ENCODE measurements at places on chromosomes 3 and 15.
A peak's percentile ranks its signal among the peaks of the same experiment; 100 is the strongest.

- no peak for DNase-seq
These were observed 162.0 kb downstream of the CHSY1 start for GRCh38 chr15:101089579-101090427.

DNA sequence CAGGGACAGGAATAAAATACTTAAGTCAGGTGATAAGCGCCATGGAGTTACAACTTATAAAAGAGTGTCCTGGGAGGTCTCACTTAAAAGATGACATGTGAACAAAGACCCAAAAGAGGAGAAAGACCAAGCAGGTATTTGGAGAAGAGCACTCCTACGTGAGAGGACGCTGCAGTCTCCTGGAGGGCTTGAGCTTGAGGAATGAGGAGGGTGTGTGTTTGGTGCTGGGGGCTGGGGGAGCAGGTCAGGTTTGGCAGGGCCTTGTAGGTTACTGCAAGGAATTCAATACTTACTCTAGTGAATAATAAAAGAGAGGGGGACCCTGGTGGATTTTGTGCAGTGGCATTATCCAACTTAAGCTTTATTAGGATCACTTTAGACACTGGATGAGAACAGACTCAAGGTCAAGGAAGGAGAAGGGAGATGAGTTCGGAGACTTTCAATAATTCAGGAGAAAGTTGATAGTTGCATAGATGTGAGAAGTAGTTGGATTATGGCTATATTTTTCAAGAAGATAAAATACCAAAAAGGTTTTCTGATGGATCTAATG, 32.4 kb downstream of the TNIK start:
- no peak for DNase-seq

GRCh38 chr3:62365391-62366125, 7.8 kb downstream of the FEZF2 start:
- DNase-seq = no peak

GRCh38 chr3:152554980-152555379, 280.0 kb upstream of the P2RY1 start:
- no peak for DNase-seq

GRCh38 chr3:174784206-174784934, 74.8 kb upstream of the NAALADL2 start:
- no peak for DNase-seq

DNA sequence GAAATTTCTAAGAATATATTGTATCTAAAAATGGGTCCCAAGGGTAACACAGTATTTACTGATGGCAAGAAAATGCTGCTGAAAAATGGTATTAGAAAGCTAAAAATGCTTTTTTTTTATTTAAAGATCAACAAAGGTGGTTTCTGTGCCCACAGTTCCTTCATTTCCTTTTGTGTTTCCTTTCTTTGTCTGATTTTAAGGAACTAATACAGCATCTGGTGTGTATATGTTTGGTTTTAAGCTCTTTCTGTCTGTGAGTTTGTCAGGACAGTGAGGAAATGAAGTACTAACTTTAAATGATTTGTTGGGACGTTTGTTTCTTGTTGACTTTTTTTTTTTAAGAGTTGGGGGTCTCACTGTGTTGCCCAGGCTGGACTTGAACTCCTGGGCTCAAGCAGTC, 38.2 kb downstream of the RASA2 start:
- no peak for DNase-seq

DNA sequence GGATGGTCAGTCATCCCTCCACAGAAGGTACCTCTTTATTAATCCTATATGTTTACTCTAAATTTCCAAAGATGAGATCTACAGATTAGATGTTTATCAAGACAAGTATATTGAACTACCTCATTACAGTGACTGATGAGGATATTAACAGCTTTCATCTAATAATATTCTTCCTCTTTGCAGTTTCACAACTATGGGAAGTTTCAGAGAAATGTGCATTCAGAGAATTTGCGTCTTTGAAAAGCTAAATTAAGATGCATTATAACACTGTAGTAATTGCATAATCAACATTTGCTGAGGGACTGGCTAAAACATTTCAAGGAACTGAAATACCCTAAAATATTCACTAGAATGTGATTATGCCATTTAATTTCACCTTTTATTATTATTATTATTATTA, 46.7 kb downstream of the MCF2L2 start:
- DNase-seq = no peak

- no peak for DNase-seq
These were observed 31.1 kb upstream of the SMAD6 start for GRCh38 chr15:66670762-66671580.

DNA sequence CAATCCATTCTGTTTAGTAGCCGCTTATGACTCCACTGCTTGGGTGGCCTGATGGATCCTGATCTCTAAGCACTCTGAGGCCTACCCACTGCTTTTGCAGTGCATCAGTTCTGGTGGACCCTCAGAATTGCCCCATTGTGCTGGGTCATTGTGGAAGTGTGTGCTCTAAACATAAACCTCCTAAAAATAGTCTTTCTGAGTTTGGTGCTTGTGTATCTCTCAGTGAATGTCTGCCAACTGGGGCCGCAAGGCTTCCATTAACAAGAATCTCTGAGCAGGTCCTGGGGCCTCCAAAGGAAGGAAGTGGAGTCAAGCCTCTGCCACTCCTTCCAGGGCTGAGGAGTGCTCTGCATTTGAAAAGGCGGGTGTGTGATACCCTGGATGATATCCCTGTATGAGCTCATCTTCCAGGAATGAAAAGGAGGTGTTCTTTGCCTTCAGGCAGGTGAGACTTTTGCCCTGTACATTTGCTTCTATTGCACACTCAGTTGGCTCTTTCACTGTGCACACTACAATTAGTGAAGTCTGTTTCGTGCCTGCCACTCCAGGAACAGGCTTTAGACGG, 80.0 kb upstream of the CACNA2D3 start:
- no peak for DNase-seq

DNA sequence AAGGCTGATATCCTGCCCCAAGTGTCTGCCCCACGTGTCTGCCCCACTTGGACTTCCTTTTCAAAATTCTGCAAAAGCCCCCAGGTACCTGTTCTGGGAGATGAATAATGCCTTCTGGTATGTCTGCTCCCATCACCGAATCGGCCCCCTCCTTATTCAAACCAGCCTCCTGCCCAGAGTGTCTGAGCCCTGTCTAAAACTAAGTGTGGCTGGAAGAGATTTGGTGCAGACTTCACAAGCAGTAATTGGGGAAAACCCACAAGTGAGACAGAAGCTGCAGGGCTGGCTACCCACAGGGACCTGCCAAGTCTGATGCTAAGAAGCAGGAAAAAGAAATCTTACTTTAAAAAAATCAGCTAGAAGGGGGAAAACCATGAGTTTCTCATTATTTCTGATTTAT, 85.1 kb downstream of the DUT start:
- no peak for DNase-seq

DNA sequence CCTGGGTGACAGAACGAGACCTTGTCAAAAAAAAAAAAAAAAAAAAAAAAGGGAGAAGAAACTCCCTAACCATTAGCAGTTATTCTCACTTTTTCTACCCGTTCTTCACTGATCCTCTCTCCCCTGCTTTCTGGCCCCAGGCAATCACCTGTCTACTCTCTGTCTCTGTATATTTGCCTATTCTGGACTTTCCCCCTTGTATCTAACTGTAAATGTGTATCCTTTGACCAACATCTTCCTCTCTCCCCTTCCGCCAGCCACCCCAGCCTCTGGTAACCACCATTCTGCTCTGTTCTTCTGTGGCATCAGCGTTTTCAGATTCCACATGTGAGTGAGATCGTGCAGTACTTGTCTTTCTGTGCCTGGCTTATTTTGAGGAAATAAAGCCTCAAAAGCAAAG, 6.9 kb downstream of the CYFIP1 start:
- DNase-seq = no peak

DNA sequence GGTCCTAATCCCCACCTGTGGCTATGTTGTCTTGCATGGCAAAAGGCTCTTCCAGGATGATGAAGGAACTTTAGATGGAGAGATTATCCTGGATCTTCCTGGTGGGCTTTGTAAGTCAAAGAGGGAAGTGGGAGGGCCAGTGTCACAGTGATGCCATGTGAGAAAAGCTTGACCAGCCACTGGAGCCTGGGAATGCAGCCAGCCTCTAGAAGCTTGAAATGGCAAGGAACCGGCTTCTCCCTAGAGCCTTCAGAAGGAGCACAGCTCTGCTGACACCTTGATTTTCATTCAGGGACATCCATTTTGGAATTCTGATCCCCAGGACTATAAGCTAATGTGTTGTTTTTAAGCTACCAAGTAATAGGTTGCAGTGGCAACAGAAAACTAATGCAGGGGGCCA, 58.3 kb downstream of the CLEC3B start:
- DNase-seq = no peak

GRCh38 chr15:89330119-89330518, 4.5 kb downstream of the POLG start:
- DNase-seq = no peak

DNA sequence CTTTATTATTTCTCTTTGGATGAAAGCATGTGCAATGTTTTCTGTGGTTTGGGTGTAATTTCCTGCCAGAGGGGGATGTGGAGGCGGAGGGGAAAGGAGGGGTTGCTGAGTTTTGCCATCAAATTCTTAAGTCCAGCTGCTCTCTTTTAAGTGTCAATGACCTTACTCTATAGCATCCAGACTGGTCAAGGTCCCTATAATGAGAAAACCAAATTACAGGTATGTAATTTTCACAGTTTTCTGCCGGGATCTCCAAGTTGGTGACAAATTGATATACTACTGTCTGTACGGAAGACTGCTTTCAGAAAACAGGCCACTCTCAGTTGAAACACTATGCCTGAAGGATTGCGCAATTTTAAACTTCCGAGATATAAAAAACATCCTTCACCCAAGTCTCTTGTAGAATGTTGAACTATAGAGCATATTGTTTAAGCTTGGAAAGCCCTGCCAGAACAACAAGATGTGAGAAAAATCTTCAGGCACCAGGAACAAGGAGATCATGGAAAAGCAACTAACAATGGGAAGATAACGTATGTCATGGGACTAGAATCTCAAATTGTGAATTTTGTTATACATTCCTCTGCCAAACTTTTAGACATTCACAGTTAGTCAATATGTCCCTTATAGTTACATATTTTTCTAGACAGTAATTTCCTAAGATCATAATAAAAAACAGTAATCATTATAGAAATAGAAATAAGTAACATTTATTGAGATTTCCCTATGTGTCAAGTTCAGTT, 300.7 kb upstream of the SATB1 start:
- peak; percentile 47 for DNase-seq

Measured in activated CD4-positive, alpha-beta memory T cell treated with anti-CD3 and anti-CD28 coated beads, Interleukin-2, amount 10 ng/mL, durations not matched to agents 7 days and 5 days (primary cell).